ENCODE measurements at places on chromosomes 4 and X. TPM values are rescaled to one million over a fixed set of nuclear protein-coding genes. Genes with fewer than 3 reads are reported as not detected.
A peak's percentile ranks its signal among the peaks of the same experiment; 100 is the strongest.

DNA sequence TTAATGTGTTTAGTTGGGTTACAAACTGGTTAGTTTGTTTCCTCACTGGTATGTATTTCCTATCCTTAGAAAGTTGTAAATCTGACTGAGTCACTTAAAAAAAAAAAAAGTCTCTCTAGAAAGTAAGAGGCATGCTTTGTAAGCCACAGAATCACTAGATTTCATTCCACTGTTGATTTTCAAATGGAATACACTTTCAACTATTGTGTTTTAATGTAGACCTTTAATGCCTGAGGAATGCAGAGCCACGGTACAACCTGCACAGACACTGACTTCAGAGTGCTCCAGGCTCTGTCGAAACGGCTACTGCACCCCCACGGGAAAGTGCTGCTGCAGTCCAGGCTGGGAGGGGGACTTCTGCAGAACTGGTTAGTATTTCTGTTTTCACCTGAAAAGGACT, 88.6 kb downstream of the HHIP start:
- DNase-seq: no peak

DNA sequence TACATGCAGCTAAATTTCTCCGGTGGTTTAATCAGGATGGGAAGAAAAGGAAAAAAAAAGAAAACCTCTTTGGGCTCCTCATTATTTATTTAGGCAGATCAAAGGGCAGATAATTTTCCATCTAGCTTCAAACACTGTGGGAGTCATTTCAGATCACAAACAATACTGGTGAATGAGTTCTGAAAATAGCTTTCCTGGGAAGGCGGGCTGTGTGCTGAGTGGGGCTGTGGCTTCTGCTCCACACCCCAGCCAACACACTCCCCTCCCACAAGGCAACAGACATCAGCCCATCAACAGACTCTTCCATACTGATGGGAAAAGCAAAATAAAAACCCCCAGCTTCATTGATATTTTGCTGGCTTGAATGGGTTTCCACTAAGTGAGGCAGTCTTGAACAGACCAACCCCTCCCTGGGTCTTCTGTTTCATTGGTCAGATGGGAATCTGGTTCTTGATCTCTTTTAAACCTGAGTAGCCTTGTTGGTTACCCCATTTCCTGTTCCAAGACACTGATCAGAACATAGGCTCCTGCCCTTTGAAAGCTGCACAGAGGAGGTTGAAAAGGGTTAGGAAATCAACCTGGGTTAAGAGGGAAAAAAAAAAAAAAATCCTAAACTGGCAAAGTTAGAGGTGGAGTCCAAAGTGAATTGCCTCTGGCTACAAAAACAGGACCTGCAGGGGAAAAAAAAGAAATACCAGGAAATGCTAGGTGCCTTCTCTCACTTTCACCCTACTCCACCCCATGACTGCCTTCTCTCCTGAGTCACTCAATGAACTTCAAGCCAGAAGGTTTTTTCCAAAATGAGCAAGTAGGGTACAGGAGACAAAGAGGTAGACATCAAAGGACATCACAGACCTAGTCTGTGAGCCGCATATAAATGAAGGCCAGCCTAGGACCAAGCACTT, 20.0 kb downstream of the AMOT start:
- DNase-seq: no peak

The DDIT4L gene
- 1.4 TPM for total RNA-seq

DNA sequence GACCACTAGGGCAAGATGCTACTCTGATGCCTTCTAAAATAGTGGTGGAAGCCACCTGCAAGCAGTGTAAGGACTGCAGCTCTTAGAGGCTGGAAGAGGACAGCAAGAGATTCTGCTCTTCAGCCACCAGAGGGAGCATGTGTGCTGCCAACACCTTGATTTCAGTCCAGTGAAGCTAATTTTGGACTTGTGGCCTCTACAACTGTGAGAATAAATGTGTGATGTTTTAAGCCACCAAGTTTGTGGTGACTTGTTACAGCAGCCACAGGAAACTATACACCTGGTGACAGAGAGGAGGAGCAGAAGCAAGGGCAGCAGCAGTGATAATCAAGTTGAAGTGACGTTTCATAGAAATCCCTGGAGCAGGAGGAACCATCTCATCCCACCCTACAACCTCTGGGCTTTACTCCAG, 55.9 kb downstream of the FGFBP1 start:
- peak; percentile 79 for DNase-seq

DNA sequence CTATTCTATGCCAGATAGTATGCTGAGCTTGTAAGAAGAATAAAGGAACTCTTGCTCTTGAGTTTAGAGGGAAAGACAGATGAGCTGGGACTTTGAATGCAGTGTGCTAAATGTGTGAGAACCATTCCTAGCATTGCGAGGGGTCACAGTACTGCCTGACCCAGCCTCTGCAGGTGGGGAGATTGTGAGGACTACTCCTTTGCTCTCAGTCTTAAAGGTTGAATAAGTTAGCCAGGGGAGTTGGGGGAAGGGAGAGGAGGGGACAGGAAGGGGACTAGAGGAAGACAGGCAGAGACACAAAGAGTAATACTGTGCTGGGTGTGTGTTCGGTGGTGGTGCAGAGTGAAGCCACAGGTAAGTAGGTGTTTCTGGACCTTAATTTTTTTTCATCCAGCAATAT, 41.7 kb downstream of the DCUN1D4 start:
- DNase-seq: no peak

The CT45A2 gene
- total RNA-seq: not detected

GRCh38 chr4:52627876-52628275, 31.2 kb downstream of the USP46 start:
- no peak for DNase-seq

The RAB41 gene
- not detected for total RNA-seq

The CTSO gene
- total RNA-seq: 9.0 TPM

DNA sequence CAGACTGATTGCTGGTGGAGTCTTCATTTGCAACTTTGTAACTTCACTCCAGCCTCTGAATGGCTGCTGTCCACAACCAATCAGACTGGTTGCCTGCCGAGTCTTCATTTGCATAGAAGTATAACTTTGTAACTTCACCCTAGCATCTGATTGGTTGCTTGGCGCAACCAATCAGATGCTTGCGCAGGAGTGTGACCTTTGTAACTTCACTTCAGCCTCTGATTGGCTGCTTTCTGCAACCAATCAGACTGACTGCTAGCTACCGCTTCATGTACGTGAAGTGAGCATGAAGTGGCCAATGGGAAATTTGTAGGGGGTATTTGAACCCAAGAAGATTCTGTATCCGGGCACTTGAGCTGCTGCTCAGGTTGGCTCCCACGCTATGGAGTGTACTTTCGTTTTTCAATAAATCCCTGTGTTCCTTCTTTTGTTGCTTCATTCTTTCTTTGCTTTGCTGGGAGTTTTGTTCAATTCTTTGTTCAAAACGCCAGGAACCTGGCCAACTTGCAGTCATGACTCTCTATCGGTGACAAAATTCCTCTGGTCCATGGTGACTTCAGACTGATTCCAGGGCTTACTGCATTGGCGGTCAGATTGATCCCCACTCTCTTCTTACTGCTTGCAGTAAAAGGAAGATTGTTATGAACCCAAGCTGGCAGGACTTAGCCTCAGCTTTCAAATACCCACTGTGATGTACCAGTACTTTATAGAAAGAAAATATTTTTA, 46.4 kb upstream of the FGG start:
- no peak for DNase-seq

GRCh38 chrX:137567682-137568232, 1.8 kb downstream of the ZIC3 start:
- DNase-seq: no peak

GRCh38 chr4:104756837-104757236, 262.1 kb upstream of the CXXC4 start:
- no peak for DNase-seq

- DNase-seq: no peak
Measured at GRCh38 chr4:39559626-39560025, 32.4 kb upstream of the UGDH start.

DNA sequence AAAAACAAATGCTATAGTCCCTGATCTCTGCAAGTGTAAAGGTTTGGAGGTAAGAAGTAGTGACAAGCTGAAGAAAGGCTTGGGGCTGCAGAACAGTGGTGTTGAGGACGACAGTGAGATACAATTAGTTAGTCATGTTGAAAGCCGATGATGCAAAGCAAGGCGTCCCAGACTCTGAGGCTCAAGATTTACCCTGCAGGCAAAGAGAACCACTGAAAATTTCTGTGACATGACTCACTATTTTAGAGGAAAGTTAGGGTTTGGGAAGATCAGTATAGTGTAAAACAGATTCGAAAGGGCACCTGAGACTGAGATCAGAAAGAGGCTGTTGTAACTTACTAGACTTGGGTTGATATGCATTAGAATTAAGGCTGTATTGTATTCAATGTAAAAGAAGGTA, 281.3 kb upstream of the FTHL17 start:
- no peak for DNase-seq

DNA sequence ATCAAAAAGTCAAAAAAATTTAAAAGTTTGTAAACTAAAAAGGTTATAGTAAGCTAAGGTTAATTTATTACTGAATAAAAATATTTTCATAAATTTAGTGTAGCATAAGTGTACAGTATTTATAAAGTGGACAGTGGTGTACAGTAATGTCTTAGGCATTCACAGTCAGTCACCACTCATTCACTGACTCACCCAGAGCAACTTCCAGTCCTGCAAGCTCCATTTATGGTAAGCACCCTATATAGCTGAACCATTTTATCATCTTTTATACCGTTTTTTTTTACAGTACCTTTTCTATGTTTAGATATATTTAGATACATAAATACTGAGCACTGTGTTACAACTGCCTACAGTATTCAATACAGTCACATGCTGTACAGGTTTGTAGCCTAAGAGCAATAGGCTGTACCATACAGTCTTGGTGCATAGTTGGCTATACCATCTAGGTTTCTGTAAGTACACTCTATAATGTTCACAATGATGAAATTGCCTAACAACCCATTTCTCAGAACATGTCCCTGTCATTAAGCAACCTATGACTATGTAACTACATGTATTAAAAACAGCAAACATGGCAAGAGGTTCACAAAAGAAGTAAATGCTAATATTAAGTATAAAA, 18.6 kb downstream of the ACSL4 start:
- no peak for DNase-seq

The MAGEA1 gene
- not detected for total RNA-seq

The ADGRG4 gene
- 0.05 TPM for total RNA-seq

GRCh38 chr4:137949746-137950145, 292.4 kb downstream of the SLC7A11 start:
- no peak for DNase-seq

DNA sequence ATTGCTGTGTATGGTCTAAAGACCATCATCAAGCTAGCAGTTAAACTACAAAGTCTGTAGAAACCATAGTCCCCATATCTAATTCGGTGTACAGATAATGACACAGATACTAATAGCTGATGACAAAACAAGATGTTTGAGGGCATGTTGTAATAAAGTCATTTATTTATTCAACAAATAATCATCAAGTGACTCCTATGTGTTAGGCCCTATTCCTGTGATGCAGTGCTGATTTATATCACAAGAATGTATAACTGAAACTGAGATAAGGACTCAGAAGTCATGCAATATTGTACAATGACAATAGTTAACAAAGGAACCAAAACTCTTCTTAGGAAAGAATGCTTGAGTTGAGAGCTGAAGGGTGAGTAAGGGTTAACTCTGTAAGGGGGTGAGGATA, 315.0 kb upstream of the NR3C2 start:
- DNase-seq: no peak

The PABPC1L2B gene
- not detected for total RNA-seq

GRCh38 chr4:52982255-52982945, 120.3 kb downstream of the RASL11B start:
- DNase-seq: no peak

- no peak for DNase-seq
Measured at GRCh38 chrX:103175944-103176753, 38.8 kb upstream of the BEX4 start.
